ENCODE measurements at places on chromosomes 1 and 21. TPM values are rescaled to one million over a fixed set of nuclear protein-coding genes. Genes with fewer than 3 reads are reported as not detected.

FAM163A gene
- 5.1 TPM for total RNA-seq

COL24A1 gene
- total RNA-seq: 1.5 TPM

RAVER2 gene
- total RNA-seq: 22.6 TPM

WNT9A gene
- 2.2 TPM for total RNA-seq

CACNA1S gene
- total RNA-seq: not detected

S100A4 gene
- 66.8 TPM for total RNA-seq

PDZK1 gene
- total RNA-seq: 111 TPM

RNF186 gene
- total RNA-seq: 0.32 TPM

SYNC gene
- 17.4 TPM for total RNA-seq

NID1 gene
- total RNA-seq: 89.4 TPM

FHAD1 gene
- 1.7 TPM for total RNA-seq

C1orf116 gene
- total RNA-seq: 45.1 TPM

Measured in mucosa of gallbladder (tissue), 1 donor.